ENCODE measurements at places on chromosomes 5 and 9.

DNA sequence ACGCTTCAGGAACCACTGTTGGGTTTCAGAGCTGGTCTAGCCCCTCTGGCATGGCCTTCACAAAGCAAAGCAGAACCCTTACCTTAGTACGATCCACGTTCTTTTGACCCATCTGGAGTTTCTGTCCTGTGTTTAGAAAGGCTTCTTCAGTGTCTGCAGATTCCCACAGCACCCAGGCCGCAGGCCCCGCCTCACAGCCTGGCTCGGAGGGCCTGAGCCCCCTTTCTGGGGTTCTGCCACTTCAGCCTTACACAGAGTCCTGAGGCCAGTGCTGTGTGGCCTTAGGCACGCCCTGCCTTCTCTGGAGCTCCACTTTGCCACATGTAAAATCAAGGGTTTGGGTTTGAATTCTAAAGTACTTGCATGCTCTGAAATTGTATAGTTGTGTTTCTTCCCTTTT is 31.6 kb upstream of the PRDM12 start:
- no peak for DNase-seq

DNA sequence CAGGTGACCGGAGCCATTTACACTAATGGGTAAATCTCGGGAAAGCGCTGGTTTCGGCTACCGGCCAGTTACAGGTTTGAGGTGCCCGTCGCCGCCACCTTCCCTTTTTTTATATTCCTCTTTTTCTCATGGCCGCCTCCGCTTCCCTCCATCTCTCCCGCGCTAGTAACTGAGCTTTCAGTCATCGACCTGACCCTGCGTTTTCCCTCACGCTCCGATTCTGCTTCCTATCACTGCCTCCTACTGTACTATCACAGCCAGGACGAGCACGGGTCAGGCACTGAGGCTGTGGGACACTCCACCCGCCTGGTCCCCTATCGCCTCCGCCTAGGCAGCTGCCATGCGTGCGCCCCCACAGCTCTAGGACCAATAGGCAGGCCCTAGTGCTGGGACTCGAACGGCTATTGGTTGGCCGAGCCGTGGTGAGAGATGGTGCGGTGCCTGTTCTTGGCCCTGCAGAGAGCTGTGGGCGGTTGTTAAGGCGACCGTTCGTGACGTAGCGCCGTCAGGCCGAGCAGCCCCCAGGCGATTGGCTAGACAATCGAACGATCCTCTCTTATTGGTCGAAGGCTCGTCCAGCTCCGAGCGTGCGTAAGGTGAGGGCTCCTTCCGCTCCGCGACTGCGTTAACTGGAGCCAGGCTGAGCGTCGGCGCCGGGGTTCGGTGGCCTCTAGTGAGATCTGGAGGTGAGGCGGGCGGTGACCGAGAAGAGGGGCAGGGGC is at the start of gene HMGCR:
HMGCR (plus strand) TSS at position 606 of the 722 bp plus-strand sequence. CDS start 5,386 bp downstream, outside the sequence.
- peak; percentile 98 for DNase-seq

GRCh38 chr5:8958602-8959001 is 587.3 kb downstream of the SEMA5A start:
- DNase-seq, result no peak

DNA sequence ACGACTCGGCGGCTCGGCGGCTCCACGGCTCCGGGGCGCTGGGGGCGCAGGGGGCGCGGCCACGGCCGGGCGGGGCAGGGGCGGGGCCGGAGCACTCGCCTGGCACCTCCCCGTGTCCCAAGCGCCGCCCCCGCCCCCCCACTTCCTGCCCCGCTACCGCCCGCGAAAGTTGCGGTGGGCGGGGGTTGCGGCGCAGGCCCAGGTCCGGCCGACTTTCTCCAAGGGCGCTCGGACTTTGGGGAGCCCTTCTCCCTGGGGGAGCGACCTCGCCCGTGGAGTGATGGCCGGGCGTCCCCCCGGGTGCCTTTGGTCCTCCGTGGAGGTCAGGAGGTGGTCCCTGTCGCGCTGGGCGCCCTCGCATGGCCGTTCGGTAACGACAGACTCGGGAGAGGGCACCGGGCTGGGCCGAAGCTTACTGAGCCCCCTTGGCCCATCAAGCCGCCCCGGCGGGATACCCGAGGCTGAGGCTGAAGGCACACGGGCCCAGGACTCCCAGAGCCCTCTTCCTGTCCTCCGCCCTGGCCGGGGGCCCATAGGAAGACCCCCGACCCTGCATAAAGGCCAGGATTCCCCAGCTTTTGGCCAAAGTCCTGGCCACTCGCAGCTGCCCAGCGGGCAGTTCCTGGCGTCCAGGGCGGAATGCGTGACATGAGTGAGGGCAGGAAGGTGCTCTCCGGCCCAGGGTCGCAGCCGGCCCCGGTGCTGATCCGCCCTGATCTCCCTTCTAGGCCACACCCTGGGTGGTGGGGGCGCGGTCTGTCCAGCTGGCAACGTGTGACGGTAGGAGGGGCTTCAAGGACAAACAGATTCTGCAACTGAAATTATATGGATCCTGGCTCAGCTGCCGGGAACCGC is 883 bp upstream of the VAV2 start:
- DNase-seq, result peak; percentile 61

DNA sequence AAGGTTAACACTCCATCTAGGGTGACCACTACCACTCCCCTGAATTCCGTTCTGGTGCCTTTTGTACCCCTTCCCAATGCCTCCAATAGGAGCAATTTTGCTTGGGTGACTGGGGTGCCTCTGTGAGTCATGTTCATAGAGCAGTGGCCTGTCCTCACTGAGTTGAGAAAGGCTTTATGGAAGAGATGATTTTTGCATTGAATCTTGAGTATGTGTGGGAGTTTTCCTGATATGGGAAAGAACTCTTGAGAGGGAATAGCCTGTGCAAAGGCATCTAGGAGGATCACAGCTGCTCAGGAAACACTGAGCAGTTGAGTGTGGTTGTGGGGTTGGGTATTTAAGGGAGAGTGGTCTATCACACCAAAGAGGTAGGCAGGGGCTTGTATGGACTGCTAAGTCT is 16.2 kb downstream of the C9orf43 start:
- no peak for DNase-seq

GRCh38 chr5:145979270-145980223 is 43.2 kb downstream of the SH3RF2 start:
- no peak for DNase-seq

DNA sequence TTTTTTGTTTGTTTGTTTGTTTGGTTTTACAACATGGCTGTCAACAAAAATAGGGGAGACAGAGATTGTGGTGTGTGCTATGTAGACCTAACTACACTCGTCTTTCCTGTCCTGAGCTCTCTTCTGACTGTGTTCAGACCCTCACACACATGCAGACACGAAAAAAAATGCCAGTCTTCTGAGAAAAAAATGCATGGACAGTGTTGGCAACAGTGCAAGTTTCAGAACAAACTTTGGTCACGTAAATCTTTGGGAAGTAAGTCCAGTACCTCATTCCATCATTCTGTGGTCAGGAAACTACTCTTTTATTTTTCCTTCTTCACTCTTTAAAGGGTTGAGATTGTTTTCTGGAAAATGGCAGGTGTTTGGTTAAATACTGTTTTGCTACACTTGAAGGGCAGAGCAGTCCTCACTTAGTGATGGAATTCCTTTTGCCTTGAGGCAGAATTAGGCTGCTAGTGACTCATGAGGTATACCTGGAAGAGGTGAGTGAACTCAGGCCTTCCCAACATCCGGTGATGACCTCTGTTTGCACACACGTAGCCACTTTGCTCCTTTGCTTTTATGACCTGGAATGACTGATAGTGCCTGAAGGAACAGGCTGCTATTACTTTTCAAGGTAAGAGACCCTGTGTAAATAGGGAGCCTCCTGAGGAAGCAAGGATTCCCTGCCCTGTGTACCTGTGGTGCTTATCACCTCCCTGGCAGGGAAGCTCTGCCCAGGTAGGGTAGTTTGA is 81.6 kb upstream of the TNFAIP8 start:
- no peak for DNase-seq

DNA sequence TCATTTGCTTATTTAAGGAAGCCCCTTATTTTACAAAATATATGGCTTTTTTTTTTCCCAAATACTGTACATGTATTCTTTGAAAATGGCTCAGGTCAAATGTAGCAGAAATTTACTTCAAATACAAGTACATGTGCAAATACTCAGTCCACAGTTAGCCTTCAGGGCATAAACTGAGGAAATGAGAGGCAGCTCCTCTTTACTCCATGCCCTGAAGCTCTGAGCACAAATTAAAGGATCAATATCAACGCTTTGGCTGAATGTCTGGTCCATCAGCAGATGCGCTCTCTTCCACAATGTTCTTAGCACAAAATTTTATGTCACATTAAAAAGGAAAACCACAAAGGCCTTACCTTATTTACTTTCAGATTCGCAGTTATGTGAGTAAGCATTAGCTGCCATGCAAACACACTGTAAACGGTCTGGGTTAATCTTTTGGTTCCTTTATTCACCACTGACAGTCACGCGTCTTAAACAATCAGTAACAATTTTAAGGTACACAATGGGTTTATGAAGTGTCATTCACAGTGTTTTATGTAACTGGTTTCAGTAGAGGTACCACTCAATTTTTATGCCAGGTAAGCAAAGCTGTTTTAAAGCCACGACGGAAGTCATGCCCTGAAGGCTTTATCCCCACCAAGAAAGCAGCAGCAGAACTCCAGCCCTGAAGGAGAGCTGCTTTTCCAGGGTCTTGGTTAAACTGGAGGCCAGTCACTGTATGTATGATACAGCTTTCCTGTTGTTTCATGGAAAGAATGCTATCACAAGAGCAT is 103.4 kb downstream of the OTULIN start:
- peak; percentile 31 for DNase-seq

- no peak for DNase-seq
These were observed 11.2 kb upstream of the SET start for GRCh38 chr9:128677794-128678193.

DNA sequence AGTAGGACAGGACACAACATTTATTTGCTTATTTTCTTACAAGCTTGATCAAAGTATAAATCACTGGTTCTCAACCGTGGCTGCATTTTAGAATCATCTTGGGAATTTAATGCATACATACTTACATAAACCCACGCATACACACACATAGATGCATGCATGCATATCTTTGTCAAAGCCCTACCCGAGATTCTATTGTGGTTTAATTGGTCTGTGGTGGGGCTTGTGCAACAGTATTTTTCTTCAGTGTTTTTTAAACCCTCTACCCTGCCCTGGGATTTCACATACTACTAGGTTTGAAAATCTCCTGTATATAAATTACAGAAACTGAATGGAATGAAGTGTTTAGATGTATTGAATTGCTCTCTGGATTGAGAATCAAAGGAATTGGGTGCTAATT is 1166.2 kb downstream of the MAT2B start:
- DNase-seq, result no peak

DNA sequence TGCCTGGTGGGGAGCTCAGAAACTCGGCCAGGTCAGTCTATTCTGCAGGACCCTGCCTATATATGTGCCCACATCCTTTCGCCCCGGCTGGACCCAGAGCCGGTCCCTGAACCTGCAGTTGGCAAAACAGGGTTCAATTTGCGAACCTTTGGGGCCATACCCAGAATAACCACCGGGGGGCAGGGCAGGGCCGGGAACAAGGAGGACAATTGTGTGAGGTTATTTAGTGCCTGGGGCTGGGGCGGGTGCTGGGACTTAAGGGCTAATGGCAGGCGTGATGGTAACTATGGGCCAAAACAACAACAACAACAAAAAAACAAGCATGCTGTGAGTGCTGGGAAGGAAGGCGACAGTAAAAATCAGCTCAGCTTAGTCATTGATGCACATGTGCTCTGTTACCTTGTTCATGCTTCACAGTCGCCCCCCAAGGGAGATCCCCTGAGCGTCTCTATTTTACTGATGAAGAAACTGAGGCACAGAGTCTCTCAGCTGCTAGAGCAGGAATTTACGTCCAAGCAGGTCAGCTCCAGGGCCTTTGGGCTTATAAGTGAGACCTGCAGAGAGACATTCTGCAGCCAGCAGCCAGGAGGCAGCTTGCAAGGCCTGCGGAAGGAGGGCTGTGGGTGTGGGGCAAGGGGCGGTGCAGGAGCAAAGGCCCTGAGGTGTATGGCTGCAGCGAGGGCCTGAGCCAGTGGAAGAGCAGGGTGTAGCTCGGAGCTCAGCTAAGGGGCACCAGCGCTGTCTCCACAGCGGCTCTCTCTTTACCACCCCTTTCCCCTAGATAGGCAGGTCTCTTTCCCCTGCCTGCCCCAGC is 106.0 kb downstream of the PHF2 start:
- peak; percentile 54 for DNase-seq

DNA sequence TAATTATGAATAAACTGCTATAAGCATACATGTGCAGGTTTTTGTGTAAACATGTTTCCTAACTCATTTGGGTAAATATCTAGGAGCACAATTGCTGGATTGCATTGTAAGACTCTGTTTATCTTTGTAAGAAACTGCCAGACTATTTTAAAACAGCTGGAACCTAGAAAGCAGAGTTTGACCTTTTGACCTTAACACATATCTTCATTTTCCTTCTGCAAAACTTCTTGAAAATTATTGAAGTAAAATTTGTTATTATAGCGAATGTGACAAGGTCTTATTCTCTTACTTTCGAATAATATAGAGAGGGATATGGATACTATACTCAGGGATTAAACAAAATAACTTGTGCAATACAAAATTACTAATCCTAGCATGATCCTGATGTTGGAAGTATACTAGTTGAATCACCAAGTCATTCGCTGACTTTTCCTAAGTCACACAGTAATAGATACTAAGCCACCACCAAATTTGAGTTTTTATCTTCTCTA is 3.2 kb upstream of the ANXA1 start:
- no peak for DNase-seq

DNA sequence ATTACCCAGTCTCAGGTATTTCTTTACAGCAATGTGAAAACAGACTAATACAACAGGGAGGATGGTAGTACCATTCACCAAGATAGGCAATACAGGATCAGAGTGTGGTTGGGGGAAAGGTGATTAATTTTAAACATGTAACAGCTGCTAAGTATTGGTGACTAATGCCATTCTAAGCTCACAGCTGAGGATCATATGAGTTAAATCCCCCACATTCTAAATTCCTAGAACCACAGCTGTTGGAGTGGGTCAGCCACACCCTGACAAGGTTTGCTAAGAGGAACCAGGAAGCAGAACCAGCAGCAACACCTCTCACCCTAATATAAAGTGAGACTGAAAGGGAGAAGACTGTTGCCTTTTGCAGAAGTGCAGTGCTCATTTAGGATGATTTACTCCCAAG is 24.8 kb downstream of the HSPB3 start:
- DNase-seq, result no peak

Measured in CD4-positive, alpha-beta T cell treated with Interleukin-2 at 100 ng/mL for 4 hours (primary cell).